CD4-positive, alpha-beta T cell treated with Interleukin-12 subunit alpha and Interleukin-12 subunit beta, for 1 hour (primary cell): ENCODE measurements at places on chromosomes 2 and 18.

- DNase-seq: no peak
Measured at GRCh38 chr18:57207124-57207916, 60.4 kb downstream of the BOD1L2 start.

DNA sequence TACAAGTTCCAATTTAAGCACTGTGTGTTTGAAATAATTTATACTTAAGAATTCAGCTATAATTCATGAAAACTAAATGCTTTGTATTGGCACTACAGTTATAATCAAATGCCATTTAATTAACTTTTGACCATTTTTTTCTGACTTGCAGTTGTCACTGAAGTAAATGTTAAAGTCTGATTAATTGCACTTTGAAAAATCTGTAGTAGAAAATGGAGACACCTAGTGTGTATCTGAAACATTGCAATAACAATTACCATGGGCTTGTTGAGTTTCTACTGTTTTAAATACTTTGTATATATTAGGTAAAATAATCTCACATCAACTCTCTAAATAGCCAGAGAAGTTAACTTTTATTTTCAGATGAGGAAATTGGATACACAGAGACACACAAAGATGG, 458.6 kb upstream of the FSIP2 start:
- DNase-seq: no peak

- DNase-seq: no peak
Measured at GRCh38 chr2:119849838-119850565, 90.3 kb downstream of the PTPN4 start.

GRCh38 chr2:76281156-76281841, 570.6 kb upstream of the GCFC2 start:
- no peak for DNase-seq

DNA sequence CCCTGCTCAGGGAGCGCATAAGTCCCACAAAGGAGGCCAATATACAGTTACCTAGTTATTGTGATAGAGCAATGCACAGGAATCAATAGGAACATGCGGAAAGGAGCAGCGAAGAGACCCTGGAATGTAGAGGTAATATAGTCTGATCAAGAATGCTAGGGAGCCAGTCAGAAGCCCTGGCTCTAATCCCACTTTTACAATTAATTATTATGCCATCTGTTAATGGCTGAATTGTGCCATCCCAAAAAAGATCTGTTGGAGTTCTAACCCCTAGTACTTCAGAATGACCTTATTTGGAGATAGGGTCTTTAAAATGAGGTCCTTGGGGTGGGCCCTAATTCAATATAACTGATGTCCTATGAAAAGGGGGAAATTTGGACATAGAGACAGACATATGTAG, 7.7 kb upstream of the SPATS2L start:
- no peak for DNase-seq

- DNase-seq: no peak
Measured at GRCh38 chr2:197445746-197446145, 7.6 kb upstream of the COQ10B start.

- DNase-seq: no peak
Measured at GRCh38 chr2:54336136-54336976, 80.3 kb upstream of the TSPYL6 start.

- DNase-seq: no peak
Measured at GRCh38 chr18:28372186-28372585, 195.3 kb upstream of the CDH2 start.

GRCh38 chr2:178191511-178191910, 2.8 kb upstream of the OSBPL6 start:
- no peak for DNase-seq

DNA sequence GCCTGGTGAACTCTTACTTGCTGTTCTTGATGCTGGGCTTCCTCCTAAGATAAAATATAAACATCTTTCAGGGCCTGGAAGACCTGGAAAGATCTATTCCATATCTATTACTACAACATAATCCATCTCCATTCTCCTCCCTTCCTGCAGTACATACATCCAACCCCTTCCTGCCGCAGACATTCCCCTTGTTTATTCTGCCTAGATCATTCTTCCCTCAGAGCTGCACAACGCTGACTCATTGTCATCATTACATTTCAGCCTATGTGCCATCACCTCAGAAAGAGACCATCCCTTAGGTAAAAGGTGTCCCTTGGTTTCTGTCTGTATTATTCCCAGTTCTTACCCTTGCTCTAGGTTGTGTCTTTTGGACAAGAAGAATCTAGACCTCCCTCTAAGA, 2.5 kb upstream of the CDH7 start:
- DNase-seq: no peak

DNA sequence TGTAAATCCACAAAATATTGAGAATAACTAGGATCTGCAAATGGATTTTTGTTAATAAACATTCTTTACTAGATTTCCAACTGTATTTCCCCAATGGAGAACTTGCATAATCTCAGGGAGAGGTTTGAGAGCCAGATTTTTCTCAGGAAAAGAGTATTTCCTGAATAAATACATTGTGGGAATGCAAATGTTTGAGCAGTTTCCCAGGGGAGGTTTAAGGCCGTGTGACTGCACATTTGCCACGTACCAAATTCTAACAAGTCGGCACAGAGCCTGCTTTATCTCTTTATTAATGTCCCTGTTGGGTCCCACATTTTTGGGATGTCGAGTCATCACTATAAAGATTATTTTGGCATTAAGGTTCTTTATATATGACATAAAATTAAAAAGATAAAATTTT, 27.0 kb downstream of the TFPI start:
- DNase-seq: no peak

DNA sequence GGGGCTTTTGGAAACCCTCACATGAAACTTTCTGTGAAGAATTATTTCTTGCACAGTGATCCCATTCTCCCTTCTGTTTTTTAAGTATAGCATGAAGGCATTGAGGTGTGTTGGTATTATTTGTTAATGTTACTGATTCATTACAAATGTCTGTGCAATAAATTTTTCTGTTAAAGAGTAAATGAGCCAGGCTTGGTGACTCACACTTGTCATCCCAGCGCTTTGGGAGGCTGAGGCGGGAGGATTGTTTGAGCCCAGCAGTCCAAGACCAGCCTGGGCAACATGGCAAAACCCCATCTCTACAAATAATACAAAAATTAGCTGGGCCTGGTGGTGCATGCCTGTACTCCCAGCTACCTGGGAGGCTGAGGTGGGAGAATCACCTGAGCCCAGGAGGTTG, 87.8 kb downstream of the KCTD18 start:
- DNase-seq: no peak

- DNase-seq: no peak
Measured at GRCh38 chr2:119109866-119110265, 48.7 kb downstream of the C1QL2 start.

- DNase-seq: no peak
Measured at GRCh38 chr2:140994856-140995255, 1136.0 kb downstream of the LRP1B start.

DNA sequence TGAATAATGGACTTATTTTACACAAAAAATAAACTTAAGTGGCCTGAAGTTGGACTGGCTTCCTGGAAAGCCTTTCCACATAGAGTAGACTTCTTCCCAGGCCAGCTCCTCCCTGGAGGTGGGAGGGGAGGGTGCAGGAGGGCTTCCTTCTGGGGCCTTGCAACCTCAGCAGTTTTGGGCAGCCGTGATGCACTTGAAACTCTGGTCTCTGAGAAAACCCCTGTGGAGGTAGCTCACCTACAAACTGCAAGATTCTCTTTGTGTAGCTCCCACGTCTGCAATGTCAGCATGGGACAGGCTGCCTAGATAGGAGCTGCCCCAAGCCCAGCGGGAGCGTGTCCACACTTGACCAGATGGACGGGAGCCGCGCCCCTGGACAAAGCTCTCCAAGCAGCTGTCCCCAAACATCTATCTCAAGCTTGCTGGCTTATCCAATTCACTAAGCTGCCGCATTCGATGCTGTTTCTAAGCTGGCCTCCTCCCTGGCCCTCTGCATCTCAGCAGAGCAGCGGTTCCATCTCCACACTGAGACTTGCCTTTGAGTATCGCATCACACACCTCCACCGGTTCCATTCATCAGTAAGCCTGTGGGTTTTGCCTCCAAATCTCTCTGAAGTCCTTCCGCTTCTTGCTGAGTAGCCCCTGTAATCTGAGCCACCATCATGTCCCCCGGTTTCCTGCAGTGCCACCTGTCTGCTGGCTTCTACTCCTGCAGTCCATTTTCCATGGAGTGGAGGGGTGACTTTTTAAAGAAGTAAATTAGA, 1.6 kb upstream of the LPIN1 start:
- DNase-seq: no peak

- DNase-seq: no peak
Measured at GRCh38 chr2:209305746-209306196, 118.1 kb upstream of the MAP2 start.

DNA sequence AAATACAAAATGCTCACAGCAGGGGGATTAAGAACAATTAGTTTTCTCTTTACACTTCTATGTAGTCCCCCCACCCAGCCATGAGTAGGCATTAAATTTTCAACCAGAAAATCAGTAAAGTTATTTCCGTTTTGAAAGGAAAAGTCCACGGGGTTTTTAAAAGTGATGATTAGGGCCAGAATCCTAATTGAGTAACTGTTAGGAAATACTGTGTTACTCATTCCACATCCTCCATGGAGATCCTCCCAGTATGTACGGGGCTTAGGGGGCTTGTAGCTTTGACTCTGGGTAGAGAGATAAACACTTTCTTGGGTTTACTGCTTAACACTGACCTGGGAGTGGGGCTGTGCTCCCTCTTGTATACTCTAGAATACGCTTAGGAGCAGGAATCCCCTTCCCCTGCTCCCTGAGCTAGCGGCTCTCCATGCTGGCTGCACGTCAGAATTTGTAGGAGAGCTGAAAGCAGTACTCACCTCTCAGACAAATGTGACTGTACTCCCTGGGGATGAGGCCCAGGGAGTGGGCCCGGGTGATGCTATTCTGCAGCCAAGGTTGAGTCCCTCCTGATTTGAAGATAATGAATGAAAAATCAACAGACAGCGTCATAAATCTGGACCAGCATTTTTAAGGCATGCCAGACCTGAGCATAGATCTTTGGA, 100.5 kb downstream of the SLC4A3 start:
- DNase-seq: no peak

DNA sequence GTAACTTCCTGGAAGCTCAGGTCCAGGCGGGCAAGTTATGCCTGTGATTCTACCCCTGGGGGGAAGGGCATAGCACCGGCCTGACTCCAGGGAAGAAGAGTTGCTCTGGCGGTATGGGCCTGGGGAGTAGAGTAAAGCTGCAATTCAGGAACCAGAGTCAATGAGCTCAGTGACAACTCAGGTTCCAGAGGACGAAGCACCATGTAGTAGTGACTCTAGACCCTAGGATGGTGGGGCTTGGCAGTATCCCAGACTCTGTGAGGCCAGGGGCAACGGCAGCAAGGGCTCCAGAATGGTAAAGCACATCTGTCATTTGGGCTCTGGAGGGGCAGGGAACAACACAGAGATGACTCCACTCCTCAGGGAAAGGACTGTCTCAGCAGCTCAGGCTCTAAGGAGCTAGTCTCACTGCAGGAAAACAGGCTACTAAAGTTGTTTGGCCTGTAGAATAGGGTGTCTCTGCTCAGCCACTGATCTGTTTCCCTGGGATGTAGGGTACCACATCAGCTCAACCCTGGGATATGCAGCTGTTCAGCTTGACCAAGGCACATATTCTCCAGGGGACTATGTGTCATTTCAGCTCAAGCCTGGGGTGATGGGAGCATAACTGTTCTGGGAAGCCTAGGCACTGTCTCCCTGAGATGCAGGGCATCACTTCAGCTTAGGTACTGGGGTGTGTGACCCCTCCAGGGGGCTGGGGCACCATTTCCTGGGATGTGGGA, 36.2 kb upstream of the RHOB start:
- DNase-seq: no peak

DNA sequence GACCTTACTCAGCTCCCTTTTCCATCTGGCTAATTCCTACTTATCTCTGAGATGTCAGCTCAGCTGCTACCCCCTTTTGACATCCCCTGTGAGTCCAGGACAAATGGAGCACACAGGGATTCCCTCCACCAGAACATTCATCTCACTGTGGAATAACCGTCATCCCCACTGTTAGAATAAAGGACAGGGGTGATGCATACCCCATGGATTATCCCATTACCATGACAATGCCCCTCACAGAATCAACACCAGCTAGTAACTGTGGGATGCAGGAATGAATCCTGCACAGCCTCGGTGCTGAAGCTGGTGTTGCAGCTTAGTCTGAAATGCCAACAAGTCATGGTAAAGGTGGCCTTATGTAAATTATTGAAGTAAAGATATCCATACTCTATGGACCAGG, 624.8 kb upstream of the RAB6C start:
- DNase-seq: no peak

GRCh38 chr2:217990791-217991465, 11.9 kb downstream of the TNS1 start:
- no peak for DNase-seq

DNA sequence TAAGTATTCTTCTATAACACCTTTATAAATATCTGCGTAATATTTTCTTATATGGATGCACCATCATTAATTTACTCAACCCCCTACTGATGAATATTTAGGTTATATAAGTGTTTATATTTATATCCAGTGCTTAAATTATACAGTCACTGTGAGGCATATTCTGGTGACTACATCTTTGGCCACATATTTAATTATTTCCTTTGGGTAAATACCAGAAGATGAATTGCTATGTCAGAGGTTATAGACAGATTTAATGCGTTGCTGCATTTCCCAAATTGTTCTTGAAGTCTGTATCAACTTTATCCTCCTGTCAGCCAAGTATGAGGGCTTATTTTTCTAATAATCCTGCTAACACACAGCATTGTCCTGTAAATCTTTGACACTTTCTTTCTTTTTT, 18.7 kb downstream of the DYSF start:
- no peak for DNase-seq

- DNase-seq: no peak
Measured at GRCh38 chr2:70557171-70557838, 3.7 kb upstream of the TGFA start.

- DNase-seq: no peak
Measured at GRCh38 chr2:179050755-179051154, 818 bp upstream of the CCDC141 start.

DNA sequence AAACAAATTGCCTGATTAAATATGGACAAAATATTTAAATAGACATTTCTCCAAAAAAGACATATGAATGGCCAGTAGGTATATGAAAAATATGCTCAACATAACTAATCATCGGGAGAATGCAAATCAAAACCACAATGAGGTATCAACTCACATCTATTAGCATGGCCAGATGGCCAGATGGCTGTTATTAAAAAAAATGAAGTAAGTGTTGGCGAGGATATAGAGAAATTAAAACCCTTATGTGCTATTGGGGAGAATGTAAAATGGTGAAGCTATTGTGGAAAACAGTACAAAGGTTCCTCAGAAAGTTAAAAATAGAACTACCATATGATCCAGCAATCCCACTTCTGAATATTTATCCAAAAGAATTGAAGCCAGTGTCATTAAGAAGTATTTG, 272.3 kb upstream of the ZNF804A start:
- DNase-seq: no peak

DNA sequence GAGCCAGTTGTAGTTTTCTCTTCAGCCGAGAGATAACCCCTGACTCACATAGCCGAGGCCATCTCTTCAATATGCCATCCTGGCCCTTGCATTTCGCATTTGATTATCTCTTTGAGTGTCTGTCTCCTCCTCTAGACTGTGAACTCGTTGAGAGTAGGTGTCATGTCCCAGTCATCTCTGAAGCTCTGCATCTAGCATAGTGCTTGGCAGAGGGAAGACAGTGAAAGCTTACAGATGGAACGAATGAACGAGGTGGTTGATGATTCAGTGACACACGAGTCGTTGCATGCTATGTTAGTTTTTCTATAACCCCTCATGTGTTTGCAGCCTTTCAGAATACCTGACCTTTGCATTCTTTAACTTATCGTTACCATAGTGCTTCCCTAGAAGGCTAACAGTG, 59.9 kb upstream of the CYRIA start:
- DNase-seq: no peak

- no peak for DNase-seq
Measured at GRCh38 chr2:66733364-66733999, 298.6 kb downstream of the MEIS1 start.
